ENCODE measurements at places on chromosomes 12 and 14. TPM values are rescaled to one million over a fixed set of nuclear protein-coding genes. Genes with fewer than 3 reads are reported as not detected.

Gene ABCC9
- not detected for total RNA-seq

Gene RIPK3
- total RNA-seq: 11.6 TPM

Gene DIO2
- not detected for total RNA-seq

Gene ERC1
- total RNA-seq: 24.2 TPM

Gene B3GNT4
- 0.15 TPM for total RNA-seq

Gene TAS2R14
- total RNA-seq: 0.55 TPM

Gene TMEM121
- 17.1 TPM for total RNA-seq

Gene ANKRD52
- 67.0 TPM for total RNA-seq

Gene IL26
- 1.00 TPM for total RNA-seq

Gene RFX4
- total RNA-seq: not detected

Gene DDX11
- 119 TPM for total RNA-seq

Gene KRT72
- total RNA-seq: not detected

Gene CINP
- total RNA-seq: 66.0 TPM

Gene NANOG
- total RNA-seq: not detected

Gene EML5
- total RNA-seq: 3.2 TPM

Gene CGRRF1
- total RNA-seq: 15.3 TPM

Gene PAN2
- total RNA-seq: 40.4 TPM

Gene PIK3C2G
- not detected for total RNA-seq

Gene MEG3
- not detected for total RNA-seq

Gene SLC38A4
- not detected for total RNA-seq

Gene CKAP4
- total RNA-seq: 10.1 TPM

Gene DNAJC22
- total RNA-seq: not detected

- H3K4me3 ChIP-seq: no peak overlapping the region
- peaks cover 4% of the 10 kb centered on the region for H3K4me1 ChIP-seq
- H3K36me3 ChIP-seq: no peaks in the 10 kb centered on the region
- no peaks in the 10 kb centered on the region for H3K27me3 ChIP-seq
- DNase-seq: no peak
- no peak overlapping the region for H3K27ac ChIP-seq
Observed at GRCh38 chr12:103279444-103279843, 216.3 kb downstream of the C12orf42 start.

- DNase-seq: no peak
- peaks cover 18% of the 10 kb centered on the region for H3K4me1 ChIP-seq
- H3K4me3 ChIP-seq: no peak overlapping the region
Observed at GRCh38 chr12:14261861-14262260, 103.6 kb upstream of the ATF7IP start.

GRCh38 chr12:105524961-105525360 is 194.5 kb downstream of the C12orf75 start:
- no peak for DNase-seq
- no peaks in the 10 kb centered on the region for H3K36me3 ChIP-seq
- H3K27me3 ChIP-seq: no peaks in the 10 kb centered on the region
- H3K27ac ChIP-seq: no peak overlapping the region

DNA sequence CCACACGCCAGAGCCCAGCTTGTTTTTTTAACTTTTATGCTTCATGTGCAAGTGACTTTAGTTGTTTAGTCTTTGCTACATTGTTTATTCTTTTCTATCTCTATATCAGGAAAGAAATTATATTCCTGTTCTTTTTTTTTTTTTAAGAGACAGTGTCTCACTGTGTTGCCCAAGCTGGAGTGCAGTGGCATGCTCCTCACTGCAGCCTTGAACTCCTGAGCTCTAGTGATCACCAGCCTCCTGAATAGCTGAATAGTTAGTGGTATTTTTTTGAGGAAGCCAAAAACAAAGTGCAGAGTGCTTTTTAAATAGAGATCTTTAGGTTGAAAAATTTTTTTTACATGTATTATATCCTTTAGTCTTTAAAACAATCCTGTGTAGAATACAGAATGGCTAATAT is 58.2 kb downstream of the ETNK1 start:
- H3K27ac ChIP-seq: no peak overlapping the region
- no peaks in the 10 kb centered on the region for H3K36me3 ChIP-seq
- H3K27me3 ChIP-seq: no peaks in the 10 kb centered on the region
- no peak overlapping the region for H3K4me3 ChIP-seq
- peaks cover 3% of the 10 kb centered on the region for H3K4me1 ChIP-seq

GRCh38 chr14:76204461-76205230 is 52.9 kb downstream of the GPATCH2L start:
- H3K4me3 ChIP-seq: no peak overlapping the region
- DNase-seq: no peak
- H3K36me3 ChIP-seq: peaks cover 7% of the 10 kb centered on the region

DNA sequence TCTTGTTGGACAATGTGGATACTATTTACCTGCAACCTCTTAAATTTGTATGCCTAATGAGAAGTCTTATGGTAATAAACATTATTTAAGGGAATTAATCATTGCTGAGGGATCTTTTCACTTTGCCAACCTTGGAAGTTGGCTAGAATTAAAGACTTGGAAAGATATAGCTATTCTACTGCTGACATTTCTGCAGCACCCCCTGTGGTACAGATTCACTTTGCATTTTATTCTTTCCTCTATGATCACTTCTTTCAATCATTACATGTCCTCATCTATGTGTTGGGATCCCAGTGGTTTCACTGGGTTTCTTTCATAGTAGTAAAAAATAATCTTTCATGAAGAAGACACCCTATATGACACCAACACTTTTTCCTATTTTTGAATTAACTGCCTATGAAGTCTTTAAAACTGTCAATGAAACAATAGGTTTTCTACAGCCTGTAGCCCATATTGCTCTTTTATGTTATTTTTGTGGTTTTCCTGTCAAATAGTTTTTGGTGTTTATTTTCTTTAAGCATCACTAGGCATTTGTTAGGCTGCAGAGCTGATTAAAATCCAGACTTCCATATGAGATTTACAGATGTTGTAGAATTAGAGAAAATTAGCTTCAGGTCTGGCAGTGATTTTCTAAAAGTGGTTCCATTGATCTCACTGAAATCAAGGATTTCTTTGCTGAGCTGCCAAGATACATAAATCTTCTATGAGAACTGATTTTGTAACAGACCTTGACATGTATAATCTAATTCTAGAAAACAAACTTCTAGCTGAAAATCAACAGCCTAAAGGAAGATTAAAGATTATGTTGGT is 256.1 kb downstream of the NAV3 start:
- H3K27me3 ChIP-seq: no peaks in the 10 kb centered on the region
- H3K4me3 ChIP-seq: no peak overlapping the region
- no peak for DNase-seq

GRCh38 chr12:26128168-26128567 is 3.3 kb upstream of the BHLHE41 start:
- H3K27ac ChIP-seq: no peak overlapping the region
- no peak for DNase-seq
- H3K36me3 ChIP-seq: no peaks in the 10 kb centered on the region
- peaks cover 36% of the 10 kb centered on the region for H3K27me3 ChIP-seq

DNA sequence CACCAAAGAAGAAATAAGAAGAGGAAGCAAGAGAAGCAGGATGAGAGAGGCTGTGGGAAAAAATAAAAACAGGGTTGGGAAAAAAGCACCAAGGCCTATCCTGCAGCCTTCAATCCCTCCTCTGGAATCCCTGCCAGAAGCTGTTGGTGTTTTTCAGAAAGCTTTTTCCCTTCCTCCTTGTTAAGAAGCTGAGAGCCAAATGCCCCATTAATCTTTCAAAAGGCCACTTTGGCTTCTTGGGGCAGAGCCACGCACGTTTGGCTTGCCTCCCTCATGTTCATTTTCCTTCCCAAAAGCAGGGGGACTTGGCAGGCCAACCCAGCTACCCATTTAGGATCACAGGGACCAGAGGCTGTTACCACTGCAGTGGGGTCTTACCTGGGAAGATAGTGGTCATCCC is 365.3 kb downstream of the NUAK1 start:
- no peak overlapping the region for H3K4me3 ChIP-seq
- DNase-seq: no peak
- H3K4me1 ChIP-seq: no peaks in the 10 kb centered on the region
- H3K36me3 ChIP-seq: no peaks in the 10 kb centered on the region

DNA sequence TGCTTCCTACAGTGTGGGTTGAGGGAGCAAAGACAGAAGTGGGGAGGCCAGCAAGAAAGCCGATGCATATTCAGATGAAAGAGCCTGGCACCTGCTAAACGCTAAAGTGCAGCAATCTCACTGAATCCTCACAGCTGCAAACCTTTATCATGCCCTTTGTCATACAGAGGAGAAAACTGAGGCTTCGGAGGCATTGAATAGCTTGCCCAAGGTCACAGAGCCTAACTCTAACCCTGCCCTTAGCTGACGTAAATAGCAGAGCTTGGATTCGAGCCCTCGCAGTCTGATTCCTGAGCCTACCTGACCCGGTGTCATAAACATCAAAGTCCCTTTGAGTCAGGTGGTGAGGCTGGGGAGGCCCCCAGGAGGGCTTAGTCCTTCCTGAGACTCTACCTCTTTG is 54.9 kb downstream of the CMKLR1 start:
- no peaks in the 10 kb centered on the region for H3K4me1 ChIP-seq
- peaks cover 5% of the 10 kb centered on the region for H3K27me3 ChIP-seq
- no peak overlapping the region for H3K27ac ChIP-seq
- H3K36me3 ChIP-seq: no peaks in the 10 kb centered on the region
- no peak for DNase-seq
- no peak overlapping the region for H3K4me3 ChIP-seq

- no peak overlapping the region for H3K4me3 ChIP-seq
- DNase-seq: no peak
- H3K36me3 ChIP-seq: no peaks in the 10 kb centered on the region
Observed at GRCh38 chr12:5204831-5205230, 161.2 kb downstream of the KCNA5 start.

DNA sequence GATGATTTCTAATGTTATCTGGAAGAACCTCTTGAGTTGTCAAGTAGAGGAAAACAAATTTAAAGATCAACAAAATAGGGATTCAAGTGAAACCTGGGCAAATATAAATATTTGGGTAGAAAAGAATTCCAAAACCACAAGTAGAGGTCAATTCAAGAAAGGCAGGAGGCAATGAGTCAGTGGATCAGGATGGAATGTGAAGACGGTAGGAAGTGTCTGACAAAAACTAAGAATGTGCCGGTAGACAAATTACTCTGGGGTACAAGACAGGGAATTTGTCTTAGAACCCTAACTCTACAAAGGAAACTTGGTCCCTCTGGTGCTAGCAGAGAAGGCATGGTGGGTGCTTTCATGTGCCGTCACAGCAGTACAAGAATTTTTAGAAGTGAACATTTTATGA is 13.6 kb downstream of the ABCD2 start:
- DNase-seq: no peak
- H3K27ac ChIP-seq: no peak overlapping the region
- H3K36me3 ChIP-seq: peaks cover 9% of the 10 kb centered on the region
- H3K4me3 ChIP-seq: no peak overlapping the region
- H3K27me3 ChIP-seq: no peaks in the 10 kb centered on the region

DNA sequence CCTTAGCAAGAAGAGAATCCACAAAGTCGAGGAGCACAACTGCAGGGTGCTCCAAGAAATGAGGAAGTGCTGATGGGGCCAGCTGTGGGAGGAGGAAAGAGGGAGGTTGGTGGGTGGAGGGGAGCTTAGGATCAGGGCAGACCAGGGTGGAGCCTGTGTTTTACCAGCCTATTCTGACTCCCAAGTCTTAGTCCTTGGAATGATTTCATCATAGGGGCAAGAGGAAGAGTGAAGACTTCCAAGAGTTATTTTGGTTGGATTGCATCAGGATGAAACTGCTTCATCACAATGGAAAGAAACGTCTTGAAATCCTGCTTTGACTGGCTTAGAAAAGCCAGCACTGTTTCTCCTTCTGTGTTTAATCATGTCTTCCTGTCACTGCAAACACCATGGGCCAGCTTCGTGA is 194.0 kb downstream of the DPF3 start:
- H3K27ac ChIP-seq: no peak overlapping the region
- H3K36me3 ChIP-seq: no peaks in the 10 kb centered on the region
- DNase-seq: no peak
- no peaks in the 10 kb centered on the region for H3K4me1 ChIP-seq
- no peaks in the 10 kb centered on the region for H3K27me3 ChIP-seq
- no peak overlapping the region for H3K4me3 ChIP-seq

DNA sequence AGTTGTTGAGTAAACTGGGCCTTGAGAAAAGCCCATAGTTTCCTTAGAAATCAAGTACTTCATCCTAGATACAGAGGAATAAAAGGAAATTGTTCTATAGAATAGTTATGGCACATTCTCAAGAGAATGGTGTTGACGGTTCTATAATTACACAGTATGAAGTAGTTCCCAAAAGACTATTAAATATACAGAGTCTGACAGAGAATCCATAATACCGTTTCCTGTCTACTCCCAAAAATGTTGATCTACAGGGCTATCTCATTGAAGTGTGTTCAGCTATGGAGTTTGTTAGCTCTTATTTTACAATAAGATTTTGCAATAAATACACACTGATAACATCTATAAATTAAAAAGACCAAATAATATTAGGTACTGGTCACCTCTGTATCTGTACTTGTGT is 799.7 kb downstream of the RPS29 start:
- H3K4me1 ChIP-seq: no peaks in the 10 kb centered on the region
- no peak for DNase-seq
- H3K27me3 ChIP-seq: no peaks in the 10 kb centered on the region
- H3K4me3 ChIP-seq: no peak overlapping the region

DNA sequence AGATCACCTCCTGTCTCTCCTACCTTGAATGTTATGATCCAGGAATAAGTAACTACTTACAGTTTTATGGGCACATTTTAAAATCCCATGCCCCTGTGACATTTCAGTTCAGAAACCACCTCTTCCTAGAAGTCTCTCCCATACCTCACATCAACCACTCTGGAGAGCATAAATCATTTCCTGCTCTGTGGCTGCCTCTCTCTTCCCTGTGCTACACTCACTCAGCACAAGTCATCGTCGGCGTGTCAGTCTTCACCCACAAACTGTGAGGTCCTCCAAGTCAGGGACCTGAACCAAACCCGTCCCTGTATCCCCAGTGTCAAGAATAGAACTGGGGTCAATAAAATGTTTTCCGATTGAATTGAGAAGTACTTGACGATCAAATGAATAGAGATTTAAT is 863.3 kb downstream of the BCL11B start:
- H3K27me3 ChIP-seq: no peaks in the 10 kb centered on the region
- no peaks in the 10 kb centered on the region for H3K36me3 ChIP-seq
- H3K4me1 ChIP-seq: peaks cover 13% of the 10 kb centered on the region
- H3K4me3 ChIP-seq: no peak overlapping the region
- no peak overlapping the region for H3K27ac ChIP-seq

DNA sequence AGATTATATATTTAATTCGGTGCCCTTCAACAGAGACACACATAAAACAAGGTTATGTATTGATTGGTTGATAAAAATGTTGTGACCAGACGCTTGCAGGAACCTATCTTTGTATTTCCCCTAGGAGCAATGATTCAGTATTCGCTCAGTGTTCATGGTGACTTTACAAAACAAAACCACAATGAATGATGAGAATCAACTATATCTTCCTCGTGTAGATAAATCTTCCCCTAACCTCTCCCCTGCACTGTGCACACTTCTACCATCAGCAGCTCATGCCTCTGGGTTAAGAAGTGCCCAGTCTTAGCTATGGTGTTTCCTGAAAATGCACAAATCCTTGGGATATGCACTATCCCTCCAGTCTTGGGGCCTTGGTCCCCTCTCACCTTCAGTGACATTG is 16.3 kb downstream of the RIN3 start:
- H3K27me3 ChIP-seq: no peaks in the 10 kb centered on the region
- no peaks in the 10 kb centered on the region for H3K36me3 ChIP-seq
- H3K27ac ChIP-seq: peak overlapping the region; percentile 66
- H3K4me1 ChIP-seq: peaks cover 46% of the 10 kb centered on the region
- DNase-seq: no peak

GRCh38 chr14:80587096-80587724 is 354.3 kb downstream of the CEP128 start:
- H3K4me1 ChIP-seq: peaks cover 4% of the 10 kb centered on the region
- DNase-seq: no peak
- H3K27me3 ChIP-seq: no peaks in the 10 kb centered on the region

GRCh38 chr12:53340398-53340797 is 4.2 kb upstream of the SP7 start:
- no peak for DNase-seq
- peaks cover 9% of the 10 kb centered on the region for H3K4me1 ChIP-seq
- peaks cover 27% of the 10 kb centered on the region for H3K27me3 ChIP-seq
- H3K27ac ChIP-seq: no peak overlapping the region
- no peak overlapping the region for H3K4me3 ChIP-seq
